Jurkat, Clone E6-1 (cell line): ENCODE measurements at places on chromosomes 13 and 19.

DNA sequence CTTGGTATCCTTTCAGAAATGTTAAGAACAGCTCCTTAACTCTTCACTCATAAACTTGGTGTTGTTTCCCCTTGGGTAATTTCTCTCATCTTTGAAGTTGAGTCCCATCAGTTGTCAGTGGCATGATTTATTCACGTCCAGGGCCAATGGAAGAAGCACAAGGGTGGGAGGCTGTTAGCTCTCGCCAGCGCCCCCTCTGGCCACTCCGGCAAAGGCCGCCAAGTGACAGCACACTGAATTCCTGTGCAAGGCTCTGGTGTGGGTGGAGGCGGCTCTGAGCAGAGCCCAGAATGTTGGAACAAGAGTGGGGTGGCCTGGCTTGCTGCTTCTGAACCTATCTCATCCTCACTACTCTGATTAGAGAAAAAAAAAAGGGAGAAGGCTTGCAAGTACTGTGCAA lies 13.1 kb upstream of the MEDAG start:
- DNase-seq, result peak; percentile 32

DNA sequence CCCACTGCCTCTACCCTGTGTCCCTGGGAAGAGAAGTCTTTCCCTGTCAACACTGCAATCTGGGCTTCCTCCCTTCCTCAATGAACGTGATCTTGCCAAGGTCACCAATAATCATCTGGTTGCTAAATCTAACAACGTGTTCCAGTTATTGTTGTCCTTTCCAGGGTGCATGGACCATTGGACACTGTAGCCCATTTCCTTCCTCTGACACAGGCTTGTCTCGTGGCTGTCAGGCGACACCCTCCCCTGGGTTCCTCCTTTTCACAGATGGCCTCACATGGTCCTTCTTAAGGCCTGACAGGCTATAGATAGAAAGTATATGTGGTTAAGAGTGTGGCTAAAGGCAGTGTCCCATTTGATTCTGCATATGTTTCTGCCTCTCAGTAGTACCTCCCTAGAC lies 67.7 kb upstream of the STARD13 start:
- DNase-seq, result no peak

GRCh38 chr13:31111136-31111535 lies 50.6 kb downstream of the HSPH1 start:
- no peak for DNase-seq

- DNase-seq, result no peak
Measured at GRCh38 chr19:33472226-33472625, 49.4 kb downstream of the PEPD start.

DNA sequence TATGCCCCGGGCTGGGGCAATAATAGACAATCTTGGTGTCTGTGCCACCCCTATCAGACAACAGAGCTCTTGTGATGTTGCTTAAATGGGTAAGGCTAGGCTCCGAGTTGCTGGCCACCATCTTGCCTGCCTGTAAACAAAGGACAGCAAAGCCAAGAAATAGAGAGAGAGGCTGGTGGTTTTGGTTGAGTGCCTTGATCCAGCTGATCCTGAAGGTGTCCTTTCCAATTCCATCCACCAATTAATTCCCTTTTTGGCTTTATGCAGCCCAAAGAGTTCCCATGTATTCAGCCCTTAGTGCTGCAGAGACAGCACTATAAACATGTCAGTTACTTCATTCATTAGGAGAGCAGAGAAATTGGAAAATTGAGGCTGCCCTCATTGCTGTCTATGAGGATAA lies 41.7 kb upstream of the HOMER3 start:
- no peak for DNase-seq

DNA sequence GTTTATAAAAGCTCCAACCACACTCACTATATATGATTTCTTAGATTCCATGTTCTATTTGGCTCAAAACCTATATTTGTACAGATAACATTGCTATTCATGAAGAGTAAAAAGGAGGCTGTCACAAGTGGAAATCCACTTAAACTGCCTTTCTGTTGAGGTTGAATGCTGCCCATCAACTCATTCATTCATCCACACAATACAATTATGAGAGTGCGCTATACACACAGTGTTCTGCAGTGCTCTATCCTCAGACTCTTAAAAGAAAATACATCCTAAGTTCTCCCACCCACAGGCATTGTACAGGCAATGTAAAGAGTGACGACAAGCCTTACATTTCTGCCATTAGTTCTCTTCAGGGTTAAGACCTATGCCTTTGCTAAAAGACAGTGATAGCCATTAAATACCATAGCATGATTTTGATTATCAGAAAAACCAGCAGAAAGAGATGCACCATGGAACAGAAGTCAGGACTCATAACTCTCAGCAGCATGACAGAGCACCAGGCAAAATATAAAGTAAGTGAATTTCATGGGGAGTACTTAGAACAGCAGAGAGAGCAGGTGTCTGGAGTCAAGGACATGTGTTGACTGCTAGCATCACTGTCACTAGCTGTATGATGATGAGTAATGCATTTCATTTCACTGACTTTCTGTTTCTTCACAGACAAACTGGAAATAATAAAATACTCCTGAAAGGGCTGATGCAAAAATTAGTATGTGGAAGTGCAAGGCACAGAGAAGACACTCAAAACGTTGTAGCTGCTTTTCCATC lies 218.0 kb downstream of the RBM26 start:
- no peak for DNase-seq

GRCh38 chr13:95267662-95268342 lies 33.4 kb downstream of the ABCC4 start:
- DNase-seq, result no peak

GRCh38 chr19:47089767-47090350 lies 23.7 kb downstream of the ZC3H4 start:
- no peak for DNase-seq

GRCh38 chr13:98419786-98420553 lies 156.9 kb downstream of the STK24 start:
- DNase-seq, result no peak

- no peak for DNase-seq
Measured at GRCh38 chr13:85544756-85545155, 254.5 kb downstream of the SLITRK6 start.

- DNase-seq, result no peak
Measured at GRCh38 chr13:44748439-44748838, 172.3 kb upstream of the TSC22D1 start.

- DNase-seq, result peak; percentile 54
Measured at GRCh38 chr19:14632286-14632685, 42.4 kb downstream of the ADGRE3 start.

GRCh38 chr13:48562296-48563066 lies 29.6 kb upstream of the RCBTB2 start:
- peak; percentile 100 for DNase-seq

GRCh38 chr13:100306030-100306429 lies 217.1 kb downstream of the PCCA start:
- DNase-seq, result no peak

DNA sequence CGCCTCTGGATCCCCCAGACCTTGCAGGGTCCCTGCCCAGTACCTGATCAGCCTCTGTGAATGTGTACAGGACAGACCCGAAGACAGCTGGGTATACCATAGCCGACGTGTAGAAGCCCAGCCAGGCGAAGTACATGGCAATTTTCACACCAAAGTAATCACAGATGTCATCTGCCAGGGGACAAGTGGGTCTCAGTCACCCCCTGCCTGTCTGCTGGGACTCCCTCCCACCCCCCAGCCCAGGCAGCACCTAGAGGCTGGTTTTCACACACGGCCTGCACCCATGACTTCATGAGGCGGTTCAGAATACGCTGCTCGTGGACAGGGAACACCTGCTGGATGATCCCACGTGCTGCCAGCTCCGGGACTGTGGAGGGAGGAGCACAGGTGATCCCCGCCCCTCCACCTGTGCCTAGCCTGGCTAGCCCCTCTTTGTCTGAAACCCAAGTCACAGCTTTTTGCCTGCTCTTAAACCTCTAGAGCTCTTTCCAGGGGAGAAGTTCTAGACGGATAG lies 3.6 kb downstream of the ANO8 start:
- DNase-seq, result no peak

DNA sequence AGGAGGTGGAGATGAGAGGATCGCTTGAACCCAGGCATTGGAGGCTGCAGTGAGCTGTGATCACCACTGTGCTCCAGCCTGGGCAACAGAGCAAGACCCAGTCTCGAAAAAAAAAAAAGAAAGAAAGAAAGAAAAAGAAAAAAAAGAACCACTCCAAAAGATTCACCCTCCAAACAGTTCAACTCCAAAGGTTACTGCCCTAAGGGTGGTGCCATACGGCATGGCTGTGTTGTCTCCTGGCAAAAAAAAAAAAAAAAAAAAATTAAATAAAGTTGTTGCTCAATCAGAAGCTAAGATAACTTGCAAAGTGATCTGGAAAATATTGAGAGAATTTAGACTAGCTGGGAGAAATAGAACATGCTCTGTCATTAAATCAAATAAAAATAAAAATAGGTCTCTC lies 79.5 kb downstream of the KCTD15 start:
- no peak for DNase-seq

GRCh38 chr19:42356686-42357085 lies 31.3 kb downstream of the MEGF8 start:
- no peak for DNase-seq

DNA sequence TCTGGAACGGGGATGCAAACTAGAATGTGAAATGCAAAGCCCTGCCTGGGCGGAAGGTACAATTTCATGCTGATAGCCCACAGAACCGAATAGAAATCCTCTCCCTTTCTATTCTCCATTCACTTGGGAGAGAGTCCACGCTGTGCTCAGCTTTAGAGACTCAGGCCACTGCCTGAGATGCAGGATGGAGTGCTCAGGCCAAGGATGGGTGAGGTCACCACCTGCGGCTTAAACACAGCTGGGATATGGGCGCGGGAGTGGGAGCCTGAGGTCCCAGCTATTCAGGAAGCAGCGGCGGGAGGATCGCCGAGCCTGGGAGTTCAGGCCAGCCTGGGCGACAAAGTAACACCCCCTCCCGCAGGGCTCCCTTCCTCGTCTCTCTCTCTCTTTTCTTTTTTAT lies 446 bp upstream of the ZNF83 start:
- no peak for DNase-seq

DNA sequence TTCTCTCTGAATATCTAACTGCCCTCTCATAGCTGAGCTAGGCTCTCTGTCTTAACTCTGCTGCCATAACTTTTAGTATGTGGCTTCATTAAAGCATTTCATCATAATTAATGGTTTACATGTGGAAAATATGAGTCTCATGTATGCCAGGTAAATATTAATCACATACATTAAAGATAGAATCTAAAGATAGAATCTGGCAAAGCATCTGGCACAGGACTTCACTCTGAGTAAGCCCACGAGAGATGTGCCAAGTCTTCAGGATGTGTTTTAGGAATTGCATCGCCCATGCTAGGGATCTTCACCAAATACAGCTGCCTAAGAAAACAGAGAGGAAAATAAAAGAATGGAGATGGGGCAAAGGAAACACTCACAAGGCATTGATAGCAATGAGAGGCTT lies 285.8 kb downstream of the DIAPH3 start:
- no peak for DNase-seq

DNA sequence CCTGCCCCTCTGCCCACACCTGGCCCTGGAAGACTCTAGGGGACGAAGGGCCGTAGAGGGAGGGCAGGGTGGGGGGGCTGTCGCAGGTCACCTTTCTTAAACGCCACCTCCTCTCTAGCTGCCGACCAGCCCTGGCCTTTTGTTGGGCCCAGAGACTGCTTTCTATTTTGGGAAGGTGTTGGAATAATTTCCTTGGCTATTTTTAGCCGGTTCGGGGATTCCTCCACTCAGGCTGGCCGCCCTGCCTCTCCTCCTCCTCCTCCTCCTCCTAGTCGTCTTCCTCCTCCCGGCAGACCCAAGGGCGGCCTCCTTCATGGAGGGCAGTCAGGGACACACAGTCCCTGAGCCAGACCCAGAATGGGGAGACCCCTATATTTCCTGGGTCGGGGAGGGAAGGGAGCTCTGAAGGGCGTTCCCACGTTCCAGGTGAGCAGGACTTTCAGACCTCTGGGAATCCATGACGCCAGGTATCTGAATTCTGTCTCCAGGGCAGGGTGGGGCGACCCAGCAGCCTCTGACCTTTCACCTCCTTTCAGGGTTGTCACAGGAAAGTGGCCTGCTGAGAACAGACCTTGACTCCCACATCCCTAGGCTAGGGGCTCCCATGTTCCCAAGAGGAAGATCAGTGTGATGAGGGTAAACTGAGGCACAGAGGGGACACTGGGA lies 19.9 kb downstream of the GADD45B start:
- no peak for DNase-seq

DNA sequence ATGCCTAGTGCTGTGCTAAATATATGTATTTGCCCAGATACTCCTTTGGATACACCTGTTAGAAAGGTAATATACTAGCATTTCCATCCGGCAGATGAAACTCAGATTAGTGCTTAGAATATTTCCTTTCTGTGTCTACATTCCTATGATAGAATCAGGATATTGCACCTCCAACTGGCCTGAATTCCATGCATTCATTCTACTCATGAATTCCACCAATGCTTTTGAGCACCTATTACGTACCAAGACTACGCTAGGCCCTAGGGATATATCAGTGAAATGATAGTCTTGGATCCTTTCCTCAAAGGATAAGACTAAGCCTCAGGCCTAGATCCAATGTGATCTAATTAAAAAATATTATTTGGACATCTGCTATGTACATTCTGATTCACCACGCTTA lies 223.8 kb upstream of the SERP2 start:
- DNase-seq, result no peak

DNA sequence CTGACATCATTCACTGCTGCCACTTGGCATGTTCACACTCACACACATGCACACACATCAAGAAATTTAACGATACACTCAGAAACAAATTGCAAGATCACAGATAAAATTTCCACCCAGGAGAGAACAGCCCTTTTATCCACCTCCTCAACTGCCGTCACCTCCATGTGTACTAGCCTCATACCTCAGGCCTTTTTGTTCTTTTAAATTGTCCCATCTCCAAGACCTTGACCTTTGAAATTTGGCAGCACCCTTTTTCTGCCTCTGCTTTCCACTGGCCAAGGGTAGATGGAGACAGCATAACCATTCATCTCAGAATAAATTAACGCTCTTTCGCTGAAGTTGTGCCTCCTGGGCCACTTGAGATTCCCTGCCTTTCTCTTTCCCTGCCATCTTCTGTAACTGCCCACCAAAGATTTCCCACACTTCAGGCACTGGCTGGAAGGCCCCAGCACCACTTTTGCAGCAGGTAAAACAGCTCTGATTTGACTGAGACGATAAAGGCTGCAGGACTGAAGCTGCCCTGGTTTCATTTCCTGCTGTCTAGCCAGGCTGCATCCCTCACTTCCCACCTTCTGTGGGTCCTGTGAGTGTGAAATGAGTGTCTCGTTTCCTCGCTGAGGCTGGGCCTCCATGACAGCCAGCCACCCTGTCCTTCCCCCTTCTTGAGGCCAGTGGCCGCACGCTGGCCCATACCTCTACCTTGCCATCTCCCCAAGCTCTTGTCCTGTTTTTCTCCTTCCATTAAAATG lies 39.3 kb downstream of the MBNL2 start:
- DNase-seq, result no peak

GRCh38 chr13:72891423-72891822 lies 109.5 kb downstream of the PIBF1 start:
- no peak for DNase-seq

- no peak for DNase-seq
Measured at GRCh38 chr19:37467608-37468090, 405 bp upstream of the ZNF569 start.

GRCh38 chr13:20474515-20474914 lies 51.1 kb downstream of the CRYL1 start:
- no peak for DNase-seq

- no peak for DNase-seq
Measured at GRCh38 chr13:21111546-21111945, 50.2 kb upstream of the LATS2 start.
